ENCODE measurements at places on chromosomes 3 and 15.

GRCh38 chr15:82790321-82790720, 15.5 kb downstream of the FSD2 start:
- DNase-seq = no peak

GRCh38 chr3:30418443-30418842, 188.0 kb upstream of the TGFBR2 start:
- no peak for DNase-seq

DNA sequence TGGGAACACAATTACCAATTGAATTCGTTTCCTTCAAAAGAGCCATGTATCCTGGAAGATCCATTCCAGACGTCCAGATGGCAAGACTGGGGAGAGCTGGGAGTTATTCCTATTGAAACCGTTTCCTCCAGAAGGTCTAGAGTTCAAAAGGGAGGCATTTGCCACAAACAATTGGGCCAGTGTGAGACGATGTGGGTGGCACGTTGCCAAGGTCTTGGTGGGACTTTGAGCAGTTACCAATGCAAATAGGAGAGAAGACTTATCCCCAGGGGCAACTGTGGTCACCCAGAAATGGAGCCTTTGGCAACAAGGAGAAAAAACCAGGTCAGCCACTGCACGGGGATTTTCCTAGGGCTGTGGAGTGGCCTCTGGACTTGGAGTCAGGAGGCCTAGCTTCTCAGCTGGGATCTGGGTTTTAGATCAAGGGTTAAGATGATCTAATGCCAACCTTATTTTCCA, 29.6 kb upstream of the TLE3 start:
- DNase-seq = no peak

DNA sequence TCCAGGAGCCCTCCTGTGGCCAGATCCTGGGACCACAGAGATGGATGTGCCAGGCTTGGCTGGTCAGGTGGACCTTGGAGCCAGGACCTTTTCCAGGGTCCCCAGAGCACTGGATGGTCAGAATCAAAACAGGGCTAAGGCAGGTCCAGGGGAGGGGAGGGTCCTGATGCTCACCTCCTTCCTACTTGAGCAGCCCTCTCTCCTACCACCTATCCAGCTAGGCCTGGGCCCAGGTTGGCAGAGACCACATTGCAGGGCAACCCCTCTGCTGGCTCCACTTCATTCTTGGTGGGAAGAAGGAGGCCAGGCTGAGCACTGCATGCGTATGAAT, 28.5 kb upstream of the SFMBT1 start:
- DNase-seq = no peak

DNA sequence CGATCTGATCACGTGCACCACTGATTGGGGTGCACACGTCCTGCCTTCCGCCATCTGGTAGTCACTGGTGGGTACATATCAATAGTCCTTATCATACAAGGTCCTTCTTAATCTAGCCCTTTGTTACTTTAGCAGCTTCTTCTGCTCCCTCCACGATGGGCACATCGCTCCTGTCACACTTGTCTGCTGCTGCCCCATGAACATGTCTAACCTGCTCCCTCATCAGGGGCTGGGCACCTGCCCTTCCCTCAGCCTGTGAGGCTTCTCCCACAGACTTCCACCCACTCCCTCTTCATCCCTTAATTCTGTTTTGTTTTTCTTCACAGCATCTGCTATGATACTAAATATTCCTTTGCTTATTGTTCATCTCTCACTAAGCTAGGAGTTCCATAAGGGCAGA, 82.5 kb downstream of the UACA start:
- no peak for DNase-seq

- no peak for DNase-seq
Measured at GRCh38 chr15:53126144-53126543, 336.0 kb upstream of the ONECUT1 start.

DNA sequence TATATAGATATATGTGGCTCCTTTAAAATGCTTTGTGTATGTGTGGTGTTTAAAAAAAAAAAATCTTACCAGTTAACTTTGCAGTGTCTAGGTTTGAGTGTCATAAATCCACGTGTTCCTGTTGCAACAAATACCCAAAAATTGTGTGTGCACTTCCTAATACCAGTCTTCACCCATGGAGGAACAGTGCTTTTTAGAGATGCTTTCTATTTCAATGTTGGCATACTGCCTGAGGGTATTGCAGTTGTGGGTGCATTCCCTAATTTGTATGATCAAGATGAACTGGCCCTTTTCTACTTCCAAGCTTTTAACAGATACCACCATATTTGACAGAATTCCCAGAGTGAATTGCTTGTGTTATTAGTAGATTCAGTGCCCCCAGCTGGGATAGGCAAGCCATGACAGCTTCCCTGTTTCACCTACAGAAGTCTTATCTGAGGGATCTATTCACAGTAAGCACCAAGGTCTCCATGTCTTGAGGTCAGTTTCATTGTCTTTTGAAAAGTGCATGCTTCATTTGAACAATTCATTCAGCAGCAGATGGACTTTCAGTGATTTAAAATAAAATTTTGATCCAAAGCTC, 68.9 kb upstream of the GOLGA6B start:
- DNase-seq = no peak

GRCh38 chr3:99871231-99872045, 53.8 kb downstream of the CMSS1 start:
- no peak for DNase-seq

DNA sequence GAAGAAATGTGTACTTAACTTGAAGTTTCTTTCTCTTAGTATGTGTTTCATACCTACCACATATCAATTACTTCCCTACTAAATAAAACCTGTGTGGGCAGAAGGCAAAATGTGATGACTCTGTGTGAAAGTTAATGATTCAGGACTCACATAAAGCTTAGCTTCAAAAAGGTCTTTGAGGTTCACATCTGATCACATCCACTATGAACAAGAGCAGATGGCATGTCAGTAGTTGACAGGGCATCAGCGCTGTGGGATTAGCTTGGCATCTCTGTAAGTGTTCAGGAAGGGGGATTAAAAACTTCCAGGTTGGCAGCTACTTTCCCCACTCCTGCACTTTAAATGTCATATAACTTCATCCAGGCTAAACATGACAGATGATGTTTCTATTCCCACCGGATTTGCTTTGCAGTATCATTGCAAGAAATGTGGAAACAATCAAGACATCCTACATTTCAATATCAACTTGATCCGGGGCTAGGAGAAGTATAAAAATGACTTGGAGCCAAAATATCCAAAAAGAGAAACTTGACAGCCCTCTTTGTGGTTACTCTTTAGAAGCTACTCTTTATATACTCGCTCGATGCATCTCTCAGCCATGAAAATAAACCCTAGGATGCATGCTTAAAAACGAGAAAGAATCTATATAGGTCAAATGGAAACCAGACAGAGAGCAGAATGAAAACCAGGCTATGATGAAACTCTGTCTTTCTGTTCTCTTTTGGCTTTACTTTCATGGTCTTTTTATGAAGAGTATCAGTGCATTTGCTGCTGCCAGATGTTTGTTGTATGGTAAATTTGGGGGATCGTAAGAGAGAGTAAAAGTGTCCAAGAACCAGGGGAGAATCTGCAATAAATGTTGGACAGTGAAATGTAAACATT, 273.1 kb upstream of the ALCAM start:
- no peak for DNase-seq

DNA sequence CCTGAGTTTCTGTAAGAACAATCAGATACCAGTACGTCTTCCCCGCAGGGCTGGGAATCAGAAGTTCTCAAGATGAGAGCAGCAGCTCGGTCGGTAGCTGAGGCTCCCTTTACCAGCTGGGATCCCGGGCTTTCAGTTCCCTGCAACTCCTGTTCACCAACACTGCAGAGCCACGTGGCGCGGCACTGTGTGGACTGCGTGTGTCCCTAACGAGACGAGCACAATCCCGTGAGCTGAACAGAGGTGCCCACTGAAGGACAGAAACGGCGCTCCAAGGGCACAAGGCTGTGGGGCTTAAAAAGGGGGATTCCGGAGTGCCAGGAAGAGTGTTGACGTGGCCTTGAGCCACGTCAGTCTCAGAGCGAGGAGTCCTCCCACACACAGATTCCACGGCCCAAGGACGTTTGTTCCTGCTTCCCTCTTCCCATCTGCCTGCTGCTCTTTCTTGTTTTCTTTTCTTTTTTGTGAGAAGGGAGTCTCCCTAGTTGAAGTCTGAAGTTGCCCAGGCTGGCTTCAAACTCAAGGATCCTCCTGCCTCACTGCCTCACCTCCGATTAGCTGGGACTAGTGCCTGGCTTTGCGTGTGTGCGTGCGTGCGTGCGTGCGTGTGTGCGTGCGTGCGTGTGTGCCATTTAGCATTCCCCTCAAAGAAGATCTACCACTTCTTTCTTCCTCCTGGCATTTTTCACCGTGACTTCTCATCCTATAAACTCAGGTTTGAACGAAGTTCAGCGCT, 37.1 kb upstream of the RPL35A start:
- DNase-seq = no peak

DNA sequence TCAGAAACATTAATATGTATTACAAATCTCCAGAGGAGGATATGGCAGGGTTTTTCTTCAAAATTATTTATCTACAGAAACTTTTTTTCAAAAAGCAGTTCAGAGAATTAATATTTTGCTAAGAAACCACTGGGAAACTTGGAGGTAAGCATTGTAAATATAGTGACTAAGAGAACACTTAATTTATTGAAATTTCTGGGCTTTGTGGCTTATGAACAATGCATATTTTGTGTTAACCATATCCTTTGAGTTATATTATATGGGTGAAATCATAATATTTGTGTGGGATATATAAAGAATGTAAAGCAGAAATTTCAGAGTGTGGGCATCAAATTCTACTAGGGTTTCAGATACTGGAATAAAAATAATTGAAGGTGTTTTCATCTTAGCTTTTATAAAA, 1059.2 kb downstream of the ZPLD1 start:
- no peak for DNase-seq

DNA sequence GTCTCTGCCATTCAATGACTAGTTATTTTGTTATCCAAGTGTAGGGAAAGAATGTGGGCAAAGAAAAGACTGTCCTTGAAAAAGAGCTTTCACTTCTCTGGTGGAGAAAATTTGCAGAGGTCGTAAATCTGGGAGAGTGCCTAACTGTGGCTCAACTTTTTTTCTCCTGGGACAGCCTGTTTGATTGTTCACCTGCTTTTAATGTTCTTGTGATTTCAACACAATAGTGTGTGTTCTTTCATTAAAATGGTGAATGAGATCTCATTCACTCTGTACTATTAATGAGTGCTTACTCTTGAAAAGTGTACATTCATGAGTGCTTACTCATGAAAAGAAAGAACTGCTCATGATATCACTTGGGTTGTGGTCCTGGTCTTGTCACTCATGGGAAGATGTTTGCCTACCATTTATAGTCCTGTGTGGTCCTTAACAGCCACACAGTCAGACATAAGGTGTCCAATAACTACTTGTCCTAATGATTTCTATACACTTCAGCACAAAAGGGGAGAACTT, 567.3 kb downstream of the GRM7 start:
- no peak for DNase-seq

DNA sequence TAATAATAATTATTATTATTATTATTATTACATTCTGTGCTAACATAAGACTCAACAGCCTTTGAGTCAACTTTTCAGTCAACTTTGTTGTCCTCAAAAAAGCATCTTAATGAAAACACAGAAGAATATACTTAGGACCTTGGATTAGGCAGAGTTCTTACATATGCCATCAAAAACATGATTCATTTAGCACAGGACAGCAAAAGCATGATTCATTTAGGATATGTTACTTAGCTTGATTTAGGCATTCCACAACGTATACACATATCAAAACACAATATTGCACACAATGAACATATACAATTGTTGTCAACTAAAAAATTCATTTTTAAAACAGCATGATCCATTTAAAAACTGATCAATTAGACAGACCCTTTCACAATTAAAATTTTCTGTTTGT, 213.0 kb downstream of the FMN1 start:
- no peak for DNase-seq

GRCh38 chr15:101642361-101642760, 9.8 kb downstream of the TM2D3 start:
- no peak for DNase-seq

- no peak for DNase-seq
Measured at GRCh38 chr3:131582438-131582837, 79.7 kb upstream of the MRPL3 start.

DNA sequence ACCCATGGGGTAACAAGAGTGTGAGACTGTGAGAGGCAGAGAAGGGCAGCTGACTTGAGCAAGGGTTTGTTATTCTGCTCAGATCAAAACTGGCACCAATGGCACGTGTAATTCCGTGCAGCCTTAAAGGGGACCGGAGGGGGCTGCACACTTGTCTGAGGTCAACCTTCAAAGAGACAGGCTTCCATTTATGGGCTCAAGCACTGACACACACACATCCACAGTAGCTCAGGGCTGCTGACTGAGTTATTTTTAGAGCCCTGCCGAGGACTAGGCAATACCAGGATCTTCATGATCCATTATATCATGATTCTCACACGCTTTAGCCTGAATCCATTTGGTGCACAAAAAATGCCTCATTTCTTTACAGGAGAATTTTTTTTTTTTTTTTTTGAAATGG, 20.6 kb upstream of the SPTBN5 start:
- no peak for DNase-seq

- no peak for DNase-seq
Measured at GRCh38 chr3:40873476-40873875, 325.8 kb upstream of the CTNNB1 start.

GRCh38 chr15:48802257-48802656, 8.6 kb downstream of the CEP152 start:
- no peak for DNase-seq

DNA sequence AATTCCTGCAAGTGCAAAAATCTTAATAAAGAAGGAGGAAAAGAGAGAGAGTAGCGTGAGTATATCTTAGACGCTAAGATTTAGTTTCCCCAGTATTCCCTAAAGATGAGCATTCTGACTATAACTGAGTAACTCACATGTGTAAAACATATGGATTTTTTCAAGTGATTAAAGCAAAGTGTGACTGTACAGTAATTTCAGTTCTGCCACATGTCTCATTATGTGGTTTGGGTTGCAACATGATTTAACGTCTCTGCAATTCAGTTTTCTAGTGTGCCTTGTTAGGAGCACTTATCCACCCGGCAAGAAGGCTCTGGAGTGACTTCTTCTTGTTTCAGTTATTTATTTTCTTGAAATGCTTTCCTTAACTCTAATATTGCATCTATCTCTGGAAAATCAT, 514.1 kb downstream of the ROBO1 start:
- no peak for DNase-seq

DNA sequence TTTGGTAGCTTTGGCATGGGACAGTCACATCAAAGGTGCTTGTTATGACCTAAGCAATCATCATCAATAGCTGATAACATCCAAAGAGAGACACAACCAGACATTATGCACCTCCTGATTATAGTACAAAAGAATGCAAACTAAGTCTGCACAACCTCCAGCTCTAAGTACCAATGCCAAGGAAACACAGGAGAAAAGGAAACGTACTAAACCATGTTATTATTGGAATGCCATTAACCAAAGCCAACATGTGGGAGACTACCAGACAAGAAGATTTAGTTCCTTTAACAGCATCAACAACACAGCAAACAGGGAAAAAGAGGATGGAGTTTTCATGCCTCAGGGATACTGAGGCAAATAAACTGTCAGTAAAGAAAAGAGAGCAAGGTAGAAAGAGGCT, 61.4 kb downstream of the CD47 start:
- DNase-seq = no peak

DNA sequence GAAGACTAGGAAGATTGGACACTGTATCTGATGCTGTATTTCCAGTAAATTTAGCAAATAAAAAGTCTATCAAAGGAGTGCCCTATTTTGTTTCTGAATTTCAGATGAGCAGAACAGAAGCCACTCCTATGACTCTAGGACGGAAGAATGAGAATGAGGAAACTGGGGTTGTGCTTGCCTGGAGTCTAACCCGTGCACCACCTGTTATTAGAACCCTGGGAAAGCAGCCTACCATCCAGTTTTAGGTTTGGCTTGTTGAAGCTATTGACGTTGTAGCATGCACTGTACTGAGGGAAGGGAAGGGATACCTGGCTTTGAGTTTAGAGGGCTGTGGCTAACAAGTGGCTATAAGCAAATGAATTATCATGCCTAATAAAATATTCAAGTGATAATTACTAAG, 318.5 kb downstream of the SLC9A9 start:
- no peak for DNase-seq

Measured in activated CD4-positive, alpha-beta T cell treated with anti-CD3 and anti-CD28 coated beads for 1 hour (primary cell).